ENCODE measurements at places on chromosomes 11 and 22.

DNA sequence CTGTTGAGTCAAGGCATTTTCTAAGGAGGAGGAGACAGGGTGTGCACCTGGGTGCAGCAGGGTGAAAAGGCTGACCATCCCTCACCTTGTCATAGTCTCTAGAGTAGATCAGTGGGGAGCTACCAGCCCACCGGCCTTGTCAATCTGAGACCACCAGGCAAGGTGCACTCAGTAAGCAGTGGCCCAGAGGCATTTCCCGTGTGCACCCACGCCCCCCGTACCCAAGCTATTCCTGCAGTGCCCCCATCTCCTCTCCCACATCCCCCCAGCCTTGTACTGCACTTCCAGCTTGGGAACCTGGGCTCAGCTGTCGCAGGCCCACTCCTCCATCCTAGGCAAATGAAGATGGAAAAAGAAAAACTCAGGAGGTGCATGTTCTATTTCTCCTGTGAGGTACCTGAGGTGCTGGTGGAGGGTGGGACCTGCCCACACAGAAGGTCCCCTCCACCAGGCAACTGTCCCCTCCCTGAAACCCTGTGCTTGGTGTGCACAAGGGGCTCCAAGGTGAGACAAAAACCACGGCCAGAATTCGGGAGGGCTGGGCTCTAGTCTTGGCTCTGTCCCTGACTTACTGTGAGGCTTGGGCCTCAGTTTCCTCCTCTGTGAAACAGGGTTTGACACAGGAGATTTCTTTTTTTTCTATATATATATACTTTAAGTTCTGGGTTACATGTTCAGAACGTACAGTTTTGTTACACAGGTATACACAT lies 8.4 kb downstream of the P2RY2 start:
- DNase-seq, result no peak

DNA sequence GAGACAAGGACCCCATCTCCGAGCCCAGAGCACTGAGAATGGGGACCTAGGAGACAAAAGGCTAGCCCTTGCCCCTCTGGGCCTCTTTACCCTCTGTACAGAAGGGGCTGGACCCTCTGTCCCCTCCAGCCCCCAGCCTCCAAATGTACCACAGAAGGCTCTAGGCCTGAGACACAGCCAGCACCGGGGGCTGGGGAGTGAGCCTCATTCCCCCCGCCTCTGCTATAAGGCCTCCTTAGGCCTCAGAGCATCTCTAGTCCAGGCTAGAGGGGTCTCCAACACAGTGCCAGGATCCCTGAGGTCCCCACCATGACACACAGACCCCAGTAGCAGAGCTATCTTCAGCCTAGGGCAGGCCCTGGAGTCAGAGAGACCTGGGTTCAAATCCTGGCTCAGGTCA lies 4.8 kb downstream of the SMTN start:
- DNase-seq, result no peak

- no peak for DNase-seq
Observed at GRCh38 chr11:24521601-24522000, 24.7 kb downstream of the LUZP2 start.

GRCh38 chr22:34709641-34710040 lies 356.3 kb upstream of the ISX start:
- no peak for DNase-seq

- no peak for DNase-seq
Observed at GRCh38 chr11:130261571-130261970, 53.1 kb downstream of the ZBTB44 start.

GRCh38 chr11:111938687-111939160 lies 1.6 kb downstream of the DIXDC1 start:
- DNase-seq, result no peak

DNA sequence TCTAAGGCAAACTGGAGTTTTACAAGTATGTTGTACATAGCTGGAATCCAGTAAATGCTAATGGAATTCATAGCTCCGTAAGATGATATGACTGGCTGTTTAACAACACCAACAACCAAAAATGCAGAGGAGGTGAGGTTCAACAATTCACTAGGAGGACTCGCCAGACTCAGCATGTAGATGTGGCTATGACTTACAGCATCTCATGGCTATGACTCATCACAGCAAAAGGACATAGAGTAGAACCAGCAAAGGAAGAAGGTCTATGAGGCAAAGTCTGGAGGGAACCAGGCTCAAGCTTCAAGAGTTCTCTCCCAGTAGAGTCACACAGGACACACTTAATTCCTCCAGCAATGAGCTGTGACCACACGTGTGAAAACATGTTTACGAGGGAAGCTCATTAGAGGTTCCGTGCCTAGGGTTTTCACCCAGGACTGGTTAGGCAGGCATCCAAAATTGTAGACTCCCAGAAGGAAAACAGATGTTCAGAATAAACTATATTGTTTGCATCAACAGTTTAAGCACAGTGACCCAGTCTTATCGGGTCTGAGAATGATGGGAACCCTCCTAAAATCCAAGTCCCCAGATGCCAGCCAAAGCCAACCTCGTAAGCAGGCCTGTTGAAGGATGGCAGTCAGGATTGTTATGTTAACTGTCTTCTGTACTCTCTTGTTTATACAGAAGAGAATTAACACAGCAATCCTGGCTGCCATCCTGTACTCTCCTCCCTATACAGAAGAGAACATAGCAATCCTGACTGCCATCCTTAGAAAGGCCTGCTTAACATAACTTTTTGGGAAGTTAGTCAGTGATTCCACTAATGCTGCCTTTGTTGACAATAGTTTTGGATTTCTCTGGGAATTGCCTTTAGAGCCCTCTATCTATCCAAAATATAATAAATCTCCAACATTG lies 116.6 kb downstream of the LARGE1 start:
- DNase-seq, result no peak

- no peak for DNase-seq
Observed at GRCh38 chr11:132045107-132045506, 674.7 kb downstream of the NTM start.

- DNase-seq, result no peak
Observed at GRCh38 chr22:35334004-35334403, 34.3 kb downstream of the TOM1 start.

- DNase-seq, result no peak
Observed at GRCh38 chr22:20569059-20570058, 61.9 kb downstream of the MED15 start.

- no peak for DNase-seq
Observed at GRCh38 chr11:66619080-66619554, 2.7 kb downstream of the RBM14 start.

DNA sequence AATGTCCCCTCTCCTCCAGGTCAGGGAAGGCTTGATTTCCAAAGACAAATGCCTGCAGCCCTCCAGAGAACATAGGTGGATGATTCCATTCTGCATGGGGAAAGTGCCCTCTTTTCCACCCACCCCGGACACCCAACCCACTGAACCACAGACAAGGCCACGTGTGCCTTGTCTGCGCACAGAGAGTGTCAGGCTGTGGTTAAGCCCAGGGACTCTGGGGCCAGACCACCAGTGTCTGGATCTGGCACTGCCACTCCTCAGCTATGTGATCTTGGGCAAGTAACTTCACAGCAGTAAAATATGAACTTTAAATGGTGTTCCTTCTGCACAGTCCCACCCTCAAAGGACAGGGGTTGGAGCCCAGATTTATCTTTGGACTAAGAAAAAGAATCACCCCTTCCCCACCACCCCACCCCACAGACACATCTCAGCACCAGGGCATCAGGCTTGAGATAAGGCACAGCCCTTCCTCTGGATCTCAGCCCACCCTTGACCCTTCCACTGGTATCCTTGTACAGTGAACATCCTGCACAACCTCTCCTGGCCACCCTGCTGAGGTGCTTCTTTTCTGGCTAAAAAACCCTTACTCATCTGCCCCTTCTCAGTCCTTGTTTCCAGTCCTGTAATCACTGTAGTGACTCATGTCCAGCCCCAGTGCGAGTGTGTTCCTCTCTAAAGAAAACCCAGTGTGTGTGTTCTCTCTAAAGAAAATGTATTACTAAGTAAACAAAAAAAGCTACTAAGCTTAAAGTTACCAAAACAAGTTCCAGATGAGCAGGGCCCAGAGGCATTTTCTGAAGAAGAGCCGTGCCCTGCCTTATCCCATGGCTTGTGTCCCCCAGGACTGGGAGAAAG lies 1.9 kb upstream of the PTGDR2 start:
- DNase-seq, result no peak

GRCh38 chr11:898143-898511 lies 12.5 kb downstream of the CHID1 start:
- no peak for DNase-seq

DNA sequence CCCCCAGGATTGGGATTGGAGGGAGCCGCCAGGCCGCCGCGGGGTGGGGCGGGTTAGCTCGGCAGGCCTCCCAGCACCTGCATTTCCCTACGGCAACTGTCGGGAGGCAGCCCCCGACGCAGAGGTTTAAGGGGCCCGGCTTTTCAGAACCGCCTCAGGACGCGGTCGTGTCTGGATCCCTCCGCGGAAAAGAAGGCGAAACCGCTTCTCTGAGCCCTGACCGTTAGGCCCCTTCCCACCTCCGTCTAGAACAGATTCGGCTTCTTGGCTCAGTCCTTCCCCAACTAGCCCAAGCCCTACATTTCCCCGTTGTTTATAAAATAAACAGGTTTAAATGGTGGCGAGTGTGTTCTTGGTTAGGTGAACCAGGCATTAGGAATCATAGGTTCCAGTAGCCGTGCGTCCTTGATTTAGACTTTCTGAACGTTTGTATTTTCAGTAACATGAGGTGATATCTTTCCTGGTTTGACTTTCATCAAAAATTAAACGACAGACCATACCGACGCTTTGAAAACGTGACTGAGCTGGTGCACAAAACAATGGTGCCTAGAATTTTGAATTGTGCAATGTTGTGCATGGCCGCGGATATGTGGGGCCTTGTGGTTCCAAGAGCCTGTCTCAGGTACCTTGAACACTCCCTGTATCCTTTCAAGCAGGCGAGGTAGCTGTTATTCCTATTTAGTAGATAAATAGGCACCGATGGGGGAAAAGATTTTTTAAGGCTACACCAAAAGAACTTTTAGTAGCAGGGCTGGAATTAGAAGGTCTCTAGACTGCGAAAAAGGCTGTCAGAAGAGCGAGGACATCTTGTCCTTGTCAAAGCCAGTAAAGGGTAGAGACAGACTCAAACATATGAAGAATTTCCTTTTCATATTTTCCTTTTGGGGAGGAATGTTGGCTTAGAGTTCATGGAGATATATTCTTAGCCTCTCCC lies 1.2 kb upstream of the HSPA8 start:
- DNase-seq, result peak; percentile 41

GRCh38 chr11:78149646-78150045 lies 10.2 kb upstream of the ALG8 start:
- no peak for DNase-seq

DNA sequence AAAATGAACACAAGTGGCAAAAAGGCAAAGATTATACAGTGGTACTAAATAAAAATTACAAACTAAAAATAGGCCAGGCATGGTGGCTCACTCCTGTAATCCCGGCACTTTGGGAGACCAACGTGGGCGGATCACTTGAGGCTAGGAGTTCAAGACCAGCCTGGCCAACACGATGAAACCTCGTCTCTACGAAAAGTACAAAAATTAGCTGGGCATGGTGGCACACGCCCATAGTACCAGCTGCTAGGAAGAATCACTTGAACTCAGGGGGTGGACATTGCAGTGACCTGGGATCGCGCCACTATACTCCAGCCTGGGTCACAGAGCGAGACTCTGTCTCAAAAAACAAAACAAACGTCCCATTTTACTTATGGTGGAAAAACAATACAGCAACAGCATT lies 24.5 kb downstream of the ZNF280B start:
- DNase-seq, result no peak

DNA sequence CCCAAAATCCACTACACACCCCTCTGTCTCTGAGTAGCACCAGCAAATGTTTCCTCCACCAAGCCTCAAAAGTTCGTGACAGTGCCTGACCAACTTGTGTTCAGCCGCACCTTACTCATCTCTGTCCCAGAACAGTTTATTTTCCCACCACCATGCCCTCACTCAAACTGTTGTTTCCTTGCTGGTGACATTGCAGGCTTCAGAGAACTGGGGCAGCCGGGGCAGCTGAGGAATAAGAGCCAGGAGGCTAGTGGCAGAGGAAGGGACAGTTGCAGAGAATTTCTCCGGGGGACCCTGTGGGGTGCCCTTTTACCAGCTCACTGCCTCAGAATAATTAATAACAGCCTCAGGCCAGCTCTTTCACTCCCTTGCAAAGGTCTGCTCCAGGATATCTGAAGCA lies 709 bp upstream of the KCNE3 start:
- DNase-seq, result no peak

DNA sequence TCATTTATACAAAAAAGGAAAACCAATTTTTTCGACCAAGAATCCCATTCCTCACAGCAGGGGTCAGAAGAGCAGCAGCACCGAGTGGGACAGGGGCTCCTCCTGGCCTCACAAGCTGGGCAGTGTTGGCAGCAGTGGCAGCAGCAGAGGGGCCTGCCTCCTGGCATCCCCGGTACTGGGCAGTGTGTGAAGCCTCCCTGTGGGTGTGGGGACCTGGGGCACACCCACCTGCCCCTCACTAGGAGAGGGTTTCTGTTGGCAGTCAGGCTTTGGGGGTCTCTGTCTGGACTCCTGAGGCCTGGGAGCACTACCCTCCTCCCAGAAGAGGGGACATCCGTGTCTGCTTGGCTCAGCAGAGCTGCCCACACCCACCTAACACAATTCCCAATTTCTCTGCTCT lies 67.8 kb downstream of the NECTIN1 start:
- no peak for DNase-seq

Data from SHP77 treated with DMSO at 0.1 percent for 48 hours (cell line).